Naive thymus-derived CD8-positive, alpha-beta T cell (primary cell): ENCODE measurements at places on chromosomes 1 and 21.

GRCh38 chr1:232978815-232979214, 28.4 kb downstream of the NTPCR start:
- H3K27ac ChIP-seq, result no peak overlapping the region
- no peak for DNase-seq
- H3K4me3 ChIP-seq, result no peak overlapping the region
- no peaks in the 10 kb centered on the region for H3K27me3 ChIP-seq
- peaks cover 15% of the 10 kb centered on the region for H3K4me1 ChIP-seq
- peaks cover 18% of the 10 kb centered on the region for H3K36me3 ChIP-seq

- peaks cover 69% of the 10 kb centered on the region for H3K27me3 ChIP-seq
- H3K4me1 ChIP-seq, result no peaks in the 10 kb centered on the region
- no peak for DNase-seq
- H3K4me3 ChIP-seq, result no peak within 1 kb of the TSS
- no peaks in the 10 kb centered on the region for H3K36me3 ChIP-seq
Observed at GRCh38 chr1:152757747-152758146, at the start of gene KPRP. Gene KPRP (plus strand): TSS chr1:152758025. CDS start chr1:152759589, 1,564 bp downstream.

DNA sequence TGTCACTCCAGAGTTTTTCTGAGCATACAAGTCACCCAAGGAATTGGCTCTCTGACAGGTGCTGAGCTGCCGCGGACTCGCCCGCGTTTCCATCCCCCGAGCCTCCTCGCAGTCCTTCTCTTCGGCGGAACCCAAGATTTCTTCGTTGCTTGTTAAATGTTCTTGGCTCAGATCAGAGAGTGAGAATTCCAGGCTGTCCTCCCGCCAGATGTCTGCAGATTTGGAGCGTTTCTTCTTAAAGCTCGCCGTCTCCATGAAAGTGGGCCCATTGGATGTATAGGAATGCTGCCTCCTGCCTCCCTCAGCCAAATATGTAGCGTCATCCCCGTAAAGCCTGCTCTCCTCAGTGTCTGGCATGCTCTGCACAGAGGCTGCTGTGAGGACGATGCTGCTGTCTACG, 77.8 kb downstream of the TIAM1 start:
- H3K36me3 ChIP-seq, result no peaks in the 10 kb centered on the region
- H3K4me3 ChIP-seq, result no peak overlapping the region
- DNase-seq, result no peak
- no peaks in the 10 kb centered on the region for H3K27me3 ChIP-seq
- no peak overlapping the region for H3K27ac ChIP-seq
- H3K4me1 ChIP-seq, result peaks cover 49% of the 10 kb centered on the region

- H3K27me3 ChIP-seq, result no peaks in the 10 kb centered on the region
- no peak overlapping the region for H3K27ac ChIP-seq
- no peak for DNase-seq
- no peaks in the 10 kb centered on the region for H3K36me3 ChIP-seq
Observed at GRCh38 chr21:19286876-19287275, 883.3 kb upstream of the TMPRSS15 start.

DNA sequence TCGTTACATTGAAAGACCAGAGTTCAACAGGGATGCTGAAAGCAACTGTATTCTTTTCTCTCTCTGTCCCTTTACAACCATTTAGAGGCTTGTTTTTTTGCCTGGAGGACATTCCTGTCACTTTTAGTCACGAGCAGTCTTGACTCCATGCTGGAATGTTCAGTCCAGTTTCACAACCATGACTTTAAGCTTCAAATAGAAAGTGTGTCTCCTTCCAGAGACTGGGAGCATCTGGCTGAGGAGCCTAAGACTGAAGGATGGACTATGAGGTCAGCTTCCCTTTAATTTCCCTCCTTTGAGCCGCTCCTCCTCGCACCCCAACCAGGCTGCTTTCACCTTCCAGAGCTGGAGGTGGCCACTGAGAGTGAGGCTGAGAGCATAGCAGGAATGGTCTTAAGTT, 10.5 kb upstream of the RYR2 start:
- no peaks in the 10 kb centered on the region for H3K4me1 ChIP-seq
- no peaks in the 10 kb centered on the region for H3K36me3 ChIP-seq
- no peak for DNase-seq
- H3K27ac ChIP-seq, result no peak overlapping the region

DNA sequence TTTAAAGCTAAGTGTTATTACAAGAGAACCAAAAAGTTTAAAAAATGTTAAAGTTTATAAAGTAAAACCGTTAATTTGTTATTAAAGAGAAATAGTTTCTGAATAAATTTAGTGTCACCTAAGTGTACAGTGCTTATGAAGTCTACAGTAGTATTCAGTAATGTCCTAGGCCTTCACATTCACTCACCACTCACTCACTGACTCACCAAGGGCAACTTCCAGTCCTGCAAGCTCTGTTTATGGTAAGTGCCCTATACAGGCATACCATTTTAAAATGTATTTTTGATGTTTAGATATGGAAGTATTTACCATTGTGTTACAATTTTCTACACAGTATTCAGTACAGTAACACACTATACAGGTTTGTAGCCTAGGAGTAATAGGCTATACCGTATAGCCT, 60.1 kb upstream of the GCLM start:
- no peak for DNase-seq
- H3K27ac ChIP-seq, result no peak overlapping the region
- H3K36me3 ChIP-seq, result no peaks in the 10 kb centered on the region
- no peaks in the 10 kb centered on the region for H3K27me3 ChIP-seq
- H3K4me3 ChIP-seq, result no peak overlapping the region
